ENCODE measurements at places on chromosomes 12 and 14.

GRCh38 chr14:31582836-31583452 lies 21.7 kb downstream of the NUBPL start:
- DNase-seq: no peak

- no peak for DNase-seq
These were observed 25.6 kb downstream of the ATXN2 start for GRCh38 chr12:111573476-111573875.

DNA sequence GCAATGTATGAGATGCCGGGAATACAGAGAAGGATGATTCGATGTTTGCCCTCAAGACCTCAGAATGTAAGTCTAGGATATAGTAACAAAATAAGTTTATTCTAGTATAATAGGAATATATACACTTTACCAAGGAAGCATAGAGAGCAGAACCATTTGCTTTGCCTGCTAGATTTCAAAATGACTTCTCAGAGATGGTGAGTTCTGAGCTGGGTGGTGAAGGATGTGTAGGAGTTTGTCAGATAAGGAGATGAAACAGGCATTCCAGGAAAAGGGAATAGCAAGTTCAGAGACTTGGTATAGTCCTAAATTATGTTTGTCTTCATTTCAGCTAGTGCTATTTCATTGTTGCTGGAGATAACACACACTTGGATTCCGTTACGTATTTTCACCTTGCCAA lies 655.9 kb downstream of the DIO2 start:
- DNase-seq: no peak

DNA sequence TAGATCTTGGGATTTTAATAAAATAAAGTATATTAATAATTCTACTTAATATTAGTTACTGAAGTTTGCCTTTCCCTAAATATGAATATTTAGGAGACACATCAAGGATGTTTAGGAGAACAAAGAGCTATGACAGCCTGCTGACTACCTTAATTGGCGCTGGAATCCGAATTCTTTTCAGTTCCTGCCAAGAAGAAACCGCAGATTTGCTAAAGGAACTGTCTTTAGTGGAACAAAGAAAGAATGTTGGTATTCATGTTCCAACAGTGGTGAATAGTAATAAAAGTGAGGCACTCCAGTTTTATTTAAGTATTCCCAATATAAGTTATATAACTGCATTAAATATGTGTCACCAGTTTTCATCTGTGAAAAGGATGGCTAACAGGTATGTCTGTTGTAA lies 54.5 kb downstream of the MIS18BP1 start:
- no peak for DNase-seq

- DNase-seq: no peak
These were observed 62.7 kb downstream of the C2CD5 start for GRCh38 chr12:22481547-22482104.

GRCh38 chr14:81453166-81453766 lies 53.1 kb upstream of the STON2 start:
- DNase-seq: peak; percentile 38

- peak; percentile 97 for DNase-seq
These were observed at the start of gene NOPCHAP1 for GRCh38 chr12:104986022-104986941. NOPCHAP1 (plus strand) TSS chr12:104986316; CDS start chr12:104986353, 37 bp downstream.

- DNase-seq: no peak
These were observed 25.1 kb downstream of the GPR65 start for GRCh38 chr14:88030079-88030478.

GRCh38 chr12:13405961-13406703 lies 209.6 kb downstream of the EMP1 start:
- no peak for DNase-seq

DNA sequence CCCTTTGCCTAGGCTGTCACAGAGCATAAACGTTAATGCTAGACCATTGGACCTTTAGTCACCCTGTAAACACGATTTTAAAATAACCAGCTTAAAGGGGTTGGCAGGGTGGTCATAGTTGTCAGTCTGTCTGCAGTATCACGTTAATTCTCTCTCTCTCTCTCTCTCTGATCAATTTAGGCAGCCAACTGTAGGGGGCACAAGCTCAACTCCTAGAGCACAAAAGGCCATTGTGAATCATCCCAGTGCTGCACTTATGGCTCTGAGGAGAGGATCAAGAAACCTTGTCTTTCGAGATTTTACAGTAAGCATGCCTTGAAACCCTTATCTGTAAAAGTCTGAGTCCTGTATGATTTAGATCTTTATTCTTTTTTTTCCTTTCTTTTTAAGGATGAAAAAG lies 97.1 kb downstream of the SCAF11 start:
- DNase-seq: no peak

- no peak for DNase-seq
These were observed 214.6 kb downstream of the PHETA1 start for GRCh38 chr12:111154147-111154834.

- DNase-seq: no peak
These were observed 235.2 kb downstream of the PCNX1 start for GRCh38 chr14:71142375-71143038.

GRCh38 chr12:132061197-132061596 lies 82.9 kb downstream of the DDX51 start:
- DNase-seq: no peak

DNA sequence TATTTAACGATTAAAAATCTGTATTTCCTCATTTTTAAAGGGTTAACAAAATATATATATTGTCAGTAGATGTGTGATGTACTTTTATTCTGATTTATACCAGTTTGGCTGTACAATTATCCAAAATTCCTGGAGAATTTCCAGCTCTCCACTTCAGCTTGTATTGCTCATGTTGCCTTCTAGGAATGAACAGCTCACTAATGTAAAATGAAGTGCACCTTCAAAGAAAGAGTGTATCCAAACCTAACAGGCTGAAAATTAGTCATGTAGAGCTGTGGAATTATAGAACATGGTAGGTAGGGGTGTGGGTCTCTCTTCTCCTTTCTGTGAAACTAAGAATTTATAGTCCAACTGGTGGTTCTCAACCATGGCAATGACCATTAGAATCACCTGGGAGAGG lies 362.0 kb downstream of the ETNK1 start:
- DNase-seq: no peak

DNA sequence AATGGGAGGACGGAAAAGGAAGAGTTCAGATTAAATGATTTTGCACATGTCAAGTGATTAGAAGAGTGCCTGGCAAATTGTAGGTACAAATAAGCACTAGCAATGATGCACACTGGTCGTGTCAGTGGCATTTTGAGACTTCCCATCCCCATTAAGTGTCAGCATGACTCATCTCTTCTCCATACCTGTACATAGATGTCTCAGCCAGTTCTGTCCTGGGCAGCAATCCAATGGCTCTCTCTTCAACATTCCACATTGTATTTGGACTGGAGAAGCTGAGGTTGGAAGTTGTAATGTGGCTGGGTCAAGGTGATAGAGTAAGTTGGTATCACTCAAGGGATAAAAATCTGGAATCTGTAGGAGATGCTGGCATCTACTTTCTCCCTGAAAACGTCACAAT lies 742.7 kb downstream of the VRK1 start:
- DNase-seq: no peak

- no peak for DNase-seq
These were observed 139.2 kb downstream of the EGLN3 start for GRCh38 chr14:33811721-33812120.

GRCh38 chr14:103057028-103057371 lies 349 bp downstream of the CDC42BPB start:
- no peak for DNase-seq

DNA sequence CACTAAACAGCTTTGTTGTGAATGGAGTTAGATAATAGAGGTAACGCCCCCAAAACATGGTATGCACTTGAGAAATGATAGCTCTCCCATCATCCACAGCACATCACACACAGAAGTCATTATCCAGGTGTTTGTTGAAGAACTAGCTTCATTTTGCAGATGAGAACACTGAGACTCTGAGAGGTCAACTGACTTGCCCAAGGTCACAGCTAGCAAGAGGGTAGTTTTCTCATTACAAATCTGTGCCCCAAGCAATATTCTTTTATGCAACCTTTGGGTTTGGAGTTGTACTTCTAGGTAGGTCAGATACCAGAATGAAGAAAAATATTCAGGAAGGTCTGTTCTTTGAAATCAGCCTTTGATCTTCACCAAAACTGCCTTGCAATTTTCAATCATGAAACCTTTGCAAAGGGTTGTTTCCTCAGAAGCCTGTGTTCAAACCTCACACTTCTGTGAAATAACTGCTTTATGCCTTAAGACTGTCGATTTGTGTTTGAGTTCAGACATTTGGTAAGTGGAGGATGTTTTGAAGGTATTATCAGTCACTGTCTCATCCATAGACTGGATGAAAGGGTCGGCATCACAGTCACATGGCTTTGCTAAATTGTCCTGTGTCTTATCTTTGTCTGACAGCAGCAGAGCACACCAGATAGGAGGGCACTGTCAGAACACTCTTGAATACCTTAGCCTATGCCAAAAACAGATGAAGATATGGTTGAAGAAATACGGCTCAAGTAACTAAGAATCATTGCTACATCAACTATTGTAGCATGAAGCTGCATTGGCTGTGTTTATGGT lies 233.2 kb upstream of the BTG1 start:
- no peak for DNase-seq

DNA sequence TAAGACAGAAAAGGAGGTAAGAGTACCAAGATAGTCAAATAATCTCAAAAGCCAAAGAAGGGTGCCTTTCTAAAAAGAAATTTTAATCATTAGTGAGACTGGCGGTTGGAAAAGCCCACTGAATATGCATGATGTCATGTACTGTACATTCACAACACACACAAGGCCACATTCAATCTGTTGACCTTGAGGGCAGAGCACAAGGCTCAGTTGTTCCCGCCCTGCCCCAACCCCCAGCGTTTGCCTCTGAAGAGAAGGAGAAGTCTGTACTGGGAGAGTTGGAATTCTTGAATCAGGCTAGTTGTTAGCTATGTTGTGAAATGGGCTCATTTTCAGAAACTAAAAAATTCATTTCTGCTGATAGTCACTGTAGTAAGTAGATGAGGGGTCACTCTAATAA lies 50.2 kb upstream of the NID2 start:
- no peak for DNase-seq

- DNase-seq: no peak
These were observed 51.5 kb upstream of the CMKLR1 start for GRCh38 chr12:108390495-108391203.

GRCh38 chr12:25100194-25101091 lies 94.5 kb downstream of the DNAI7 start:
- DNase-seq: no peak

GRCh38 chr14:55047301-55048053 lies 4.0 kb upstream of the MAPK1IP1L start:
- no peak for DNase-seq

DNA sequence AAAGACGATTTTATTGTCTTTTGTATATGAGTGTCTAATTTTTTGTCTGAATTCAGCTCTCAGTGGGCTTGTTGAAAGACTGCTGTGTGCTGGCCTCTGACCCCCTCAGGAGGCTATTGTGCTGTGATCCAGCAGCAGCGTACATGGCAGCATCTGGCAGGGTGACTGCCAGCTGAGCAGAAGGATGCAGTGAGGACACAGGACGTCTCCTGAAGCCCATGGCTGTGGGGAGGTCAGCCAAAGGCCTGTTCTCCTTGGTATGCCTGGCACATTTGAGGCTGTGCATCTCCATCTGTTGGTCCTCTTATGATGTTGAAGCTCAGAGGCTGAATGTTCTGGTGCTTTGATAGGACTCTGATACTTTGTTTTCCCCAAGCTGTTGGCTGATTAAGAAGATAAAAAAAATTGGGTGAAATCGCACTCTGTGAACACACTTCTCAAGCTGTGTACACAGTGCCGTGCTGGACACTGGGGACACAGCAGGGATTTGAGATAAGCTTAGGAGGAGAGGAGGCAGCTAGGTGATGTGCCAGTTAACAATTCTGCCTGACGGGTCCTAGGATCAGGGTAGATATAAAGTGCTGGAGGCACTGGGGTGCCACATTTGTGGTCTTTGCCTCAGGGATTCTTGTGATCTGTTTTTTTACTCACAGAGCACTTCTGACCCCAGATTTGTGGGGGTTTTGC lies 37.5 kb downstream of the EID3 start:
- DNase-seq: no peak

DNA sequence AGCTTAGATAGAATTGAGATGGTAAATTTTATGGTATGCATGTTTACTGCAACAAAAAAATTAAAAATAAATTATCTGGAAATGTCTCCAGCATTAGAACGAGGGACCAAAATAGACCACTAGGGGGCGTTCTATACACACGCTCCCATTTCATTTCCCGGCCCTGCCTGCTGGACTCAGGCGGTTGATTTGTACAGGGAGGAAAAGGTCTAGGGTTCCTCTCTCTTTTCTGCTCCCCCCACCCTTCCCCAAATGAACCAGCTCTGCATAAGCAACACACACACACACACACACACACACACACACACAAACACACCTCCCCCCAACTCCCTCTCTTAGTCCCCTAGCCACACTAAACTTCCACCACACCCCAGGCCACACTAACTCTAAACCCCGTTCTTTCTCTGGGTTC lies 7.8 kb upstream of the DTX1 start:
- peak; percentile 51 for DNase-seq

GRCh38 chr14:22438742-22439141 lies 150.3 kb downstream of the DAD1 start:
- DNase-seq: no peak

GRCh38 chr12:43914923-43915468 lies 79.1 kb downstream of the TMEM117 start:
- DNase-seq: no peak

GRCh38 chr14:69666690-69667211 lies 55.4 kb downstream of the SUSD6 start:
- DNase-seq: no peak

- DNase-seq: no peak
These were observed 2.9 kb upstream of the DHRS2 start for GRCh38 chr14:23633160-23633701.

DNA sequence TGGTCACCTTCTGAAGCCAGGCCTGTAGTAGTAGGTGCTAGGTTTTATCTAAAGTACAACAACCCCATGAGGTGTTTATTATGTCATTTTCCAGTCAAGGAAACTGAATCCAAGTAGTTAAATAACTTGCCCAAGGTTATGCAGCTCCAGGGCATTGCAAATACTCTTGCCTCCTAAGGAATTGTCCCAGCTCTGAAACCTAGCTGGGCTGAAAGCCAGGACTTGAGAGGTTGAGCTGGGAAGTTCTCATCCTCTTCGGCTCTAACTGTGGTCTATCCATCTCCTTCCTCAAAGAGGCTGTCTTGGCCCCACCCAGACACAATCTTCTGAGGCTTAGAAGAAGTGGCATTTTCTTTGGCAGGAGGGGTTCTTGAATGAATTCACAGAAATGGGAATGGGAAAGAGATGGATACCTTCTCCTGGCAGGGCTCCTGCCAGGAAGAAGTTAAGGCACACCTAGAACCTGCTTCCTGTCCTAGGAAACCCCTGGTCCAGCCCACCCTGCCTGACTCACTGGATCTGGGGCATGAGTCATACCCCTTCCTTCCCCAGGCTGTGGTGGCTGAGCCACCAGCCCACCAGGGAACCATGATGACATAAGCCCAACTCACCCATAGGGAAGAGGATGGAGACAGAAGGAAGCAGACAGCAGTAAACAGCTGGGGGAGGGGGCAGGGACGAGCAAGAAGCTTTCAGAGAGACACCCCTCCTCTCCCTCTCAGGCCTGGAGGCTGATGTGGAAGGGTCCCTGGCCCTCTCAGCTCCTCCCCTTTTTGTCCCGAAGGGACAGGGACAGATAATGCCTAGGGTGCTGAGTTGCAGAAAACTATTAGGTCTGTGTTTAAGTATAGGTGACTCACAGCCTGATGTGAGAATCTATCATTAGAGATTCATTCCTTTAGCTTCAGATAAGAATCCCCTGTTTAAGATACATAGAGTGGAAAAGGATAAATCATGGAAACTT lies 2.1 kb upstream of the PLEK2 start:
- no peak for DNase-seq
